ENCODE measurements at places on chromosomes 11 and 22. TPM values are rescaled to one million over a fixed set of nuclear protein-coding genes. Genes with fewer than 3 reads are reported as not detected.
A peak's percentile ranks its signal among the peaks of the same experiment; 100 is the strongest.

Gene MS4A4A
- 11.6 TPM for total RNA-seq

Gene IGHMBP2
- 8.5 TPM for total RNA-seq

Gene PAMR1
- total RNA-seq: 15.3 TPM

Gene NEFH
- 0.28 TPM for total RNA-seq

Gene APOBEC3G
- 3.2 TPM for total RNA-seq

Gene OR8G5
- total RNA-seq: not detected

Gene SCGB1A1
- not detected for total RNA-seq

Gene TRIM6
- total RNA-seq: 1.3 TPM

Gene MMP8
- total RNA-seq: 0.41 TPM

Gene CDCA5
- 0.52 TPM for total RNA-seq

Gene INS
- not detected for total RNA-seq

Gene NFAM1
- total RNA-seq: 0.74 TPM

Gene SCGB2A2
- not detected for total RNA-seq

Gene POLA2
- 4.5 TPM for total RNA-seq

DNA sequence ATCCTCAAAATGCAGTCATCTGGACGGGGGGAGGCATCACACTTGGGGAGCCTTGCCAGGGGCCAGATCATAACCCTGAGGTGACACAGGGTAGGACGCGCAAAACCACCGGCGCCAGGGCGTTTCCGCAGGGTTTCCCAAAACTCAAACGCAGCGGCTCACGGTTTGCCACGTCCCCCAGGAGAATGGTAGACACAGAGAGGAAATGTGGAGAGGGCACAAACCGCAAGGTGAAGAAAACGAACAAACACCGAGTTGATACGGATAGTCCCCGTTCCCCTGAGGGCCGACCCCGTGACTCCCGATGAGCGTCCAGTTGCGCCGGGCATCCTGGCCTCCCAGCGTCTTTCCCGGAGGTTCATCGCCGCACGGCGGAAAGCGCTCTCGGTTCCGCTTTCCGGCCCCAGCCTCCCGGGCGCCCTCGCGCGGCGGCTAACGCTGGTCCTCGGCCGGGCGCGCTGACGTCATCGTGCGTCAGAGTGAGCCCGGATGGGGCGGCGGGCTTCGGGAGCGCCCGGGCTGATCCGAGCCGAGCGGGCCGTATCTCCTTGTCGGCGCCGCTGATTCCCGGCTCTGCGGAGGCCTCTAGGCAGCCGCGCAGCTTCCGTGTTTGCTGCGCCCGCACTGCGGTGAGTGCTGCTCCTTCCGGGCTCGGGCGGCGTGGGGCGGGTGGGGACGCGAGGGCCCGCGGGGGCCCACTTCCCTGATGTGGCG is at the start of gene BIRC2:
BIRC2 (plus strand) TSS at position 467 of the 714 bp plus-strand sequence. CDS start 2,641 bp downstream, outside the sequence.
- DNase-seq: peak; percentile 92

DNA sequence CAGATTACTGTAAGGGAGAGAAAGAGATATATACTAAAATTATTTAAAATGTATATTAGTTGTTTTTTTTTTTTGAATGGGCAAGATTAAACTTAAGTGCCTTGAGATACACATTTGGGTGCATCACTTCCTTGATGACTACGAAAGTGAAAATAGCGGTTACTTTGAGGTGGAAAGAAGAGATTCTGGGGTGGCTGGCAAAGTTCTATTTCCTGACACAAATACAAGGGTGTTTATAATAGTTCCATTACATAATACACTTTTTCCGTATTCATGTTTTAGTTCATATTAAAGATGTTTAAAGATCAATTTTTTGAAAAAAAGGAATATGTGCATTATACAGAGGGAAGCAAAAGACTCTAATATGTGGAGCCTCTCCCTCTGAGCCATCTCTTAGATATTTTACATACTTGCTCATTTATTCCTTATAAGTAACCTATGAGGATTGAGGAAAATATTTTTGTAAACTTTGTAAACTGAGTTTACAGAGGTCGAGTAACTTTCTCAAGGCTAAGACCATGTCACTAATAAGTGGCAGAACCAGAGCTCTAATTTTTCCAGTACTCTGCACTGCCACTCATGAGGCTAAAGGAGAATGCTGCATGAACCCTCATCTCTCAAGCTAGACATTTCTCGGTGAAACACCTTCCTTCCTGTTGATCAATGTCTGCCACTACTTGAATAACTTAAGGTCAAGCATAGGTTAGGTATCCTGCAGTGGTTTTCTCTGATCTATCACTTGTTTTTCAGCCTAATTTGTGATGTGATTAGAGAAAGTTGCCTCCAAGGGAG is 58.6 kb downstream of the DDIAS start:
- no peak for DNase-seq

DNA sequence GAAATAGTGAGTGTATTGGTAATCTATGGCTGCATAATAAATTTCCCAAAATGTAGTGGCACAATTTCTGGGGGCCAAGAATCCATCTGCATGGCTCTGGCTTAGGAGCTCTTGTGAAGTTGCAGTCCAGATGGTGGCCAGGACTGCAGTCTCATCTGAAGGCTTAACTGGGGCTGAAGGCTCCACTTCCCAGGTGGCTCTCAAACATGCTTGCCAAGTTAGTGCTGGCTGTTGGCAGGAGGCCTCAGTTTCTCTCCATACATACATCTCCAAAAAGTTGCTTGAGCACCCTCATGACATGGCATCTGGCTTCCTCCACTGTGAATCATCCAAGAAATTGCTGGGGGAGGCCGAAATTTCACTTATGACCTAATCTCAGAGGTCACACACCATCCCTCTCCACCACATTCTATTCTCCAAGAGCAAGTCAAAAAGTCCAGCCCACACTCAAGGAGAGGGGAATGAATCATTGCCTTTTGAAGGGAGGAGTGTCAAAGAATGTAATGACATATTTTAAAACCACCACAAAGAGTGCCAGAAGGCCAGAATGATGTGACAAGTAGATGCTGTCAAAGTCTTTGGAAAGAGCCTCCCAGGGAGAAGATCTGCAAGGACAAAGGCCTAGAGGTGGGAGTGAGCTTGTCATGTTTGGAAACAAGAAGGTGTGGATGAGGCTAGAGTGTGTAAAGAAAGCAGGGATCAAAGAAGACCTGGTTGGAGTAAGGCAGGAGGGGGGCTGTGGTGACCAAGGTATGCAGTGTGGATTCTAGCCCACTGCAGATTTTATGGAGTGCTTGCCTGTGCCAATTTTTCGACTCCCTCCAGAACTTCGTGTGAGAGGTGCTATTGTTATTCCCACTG is 566.2 kb downstream of the MIAT start:
- DNase-seq: no peak

GRCh38 chr22:41480397-41480735 is 11.4 kb downstream of the ACO2 start:
- no peak for DNase-seq

GRCh38 chr11:63866211-63866610 is 27.3 kb downstream of the MARK2 start:
- peak; percentile 73 for DNase-seq

DNA sequence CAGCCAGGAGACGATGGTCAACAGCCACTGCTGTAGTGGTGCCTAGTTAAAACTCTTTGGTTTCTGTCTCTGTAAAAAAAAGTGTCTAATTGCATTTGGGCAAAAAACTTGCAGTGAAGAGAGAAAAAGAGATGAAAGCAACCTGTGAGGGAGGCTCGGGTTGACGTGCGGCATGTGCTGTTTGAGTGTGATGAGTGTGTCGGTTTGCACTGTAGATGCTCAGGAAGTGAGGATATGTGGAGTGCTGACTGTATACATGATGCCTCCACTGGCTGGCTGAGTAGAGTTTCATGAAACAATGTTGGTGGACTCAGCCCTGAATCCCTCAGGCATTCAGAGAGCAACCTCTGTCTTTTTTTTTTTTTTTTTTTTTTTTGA is 4.3 kb upstream of the DGCR6L start:
- peak; percentile 34 for DNase-seq

DNA sequence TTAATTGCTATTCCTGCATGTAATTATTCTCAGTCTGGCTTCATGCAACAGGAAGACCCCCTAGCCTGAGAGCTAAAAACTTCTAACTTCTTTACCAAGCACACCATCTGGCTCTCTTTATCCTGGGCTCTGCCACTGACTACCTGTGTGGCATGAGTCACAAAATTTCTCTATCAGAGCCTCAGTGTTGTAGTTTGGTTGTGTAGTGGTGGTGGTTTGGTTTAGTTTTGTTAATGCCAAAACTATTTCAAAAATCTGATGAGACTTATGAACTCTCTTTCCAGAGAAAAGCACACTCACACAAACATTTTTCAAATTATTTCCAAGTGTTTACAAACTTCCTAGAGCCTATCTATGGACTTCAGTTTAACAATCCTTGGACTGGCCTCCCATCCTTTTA is 7.5 kb upstream of the IL17RA start:
- no peak for DNase-seq

GRCh38 chr11:111942829-111943228 is 5.7 kb downstream of the DIXDC1 start:
- DNase-seq: peak; percentile 38

GRCh38 chr22:45310977-45311531 is 1.3 kb downstream of the FAM118A start:
- DNase-seq: no peak

GRCh38 chr22:29718949-29719898 is 579 bp upstream of the CABP7 start:
- no peak for DNase-seq

- DNase-seq: no peak
These were observed 3.6 kb downstream of the CLCF1 start for GRCh38 chr11:67369801-67370284.

- DNase-seq: no peak
These were observed 186.5 kb downstream of the DYNC2H1 start for GRCh38 chr11:103295704-103296103.

- no peak for DNase-seq
These were observed 959.1 kb downstream of the BRD1 start for GRCh38 chr22:48868554-48868953.

- no peak for DNase-seq
These were observed 26.8 kb downstream of the TPBGL start for GRCh38 chr11:75267171-75267970.

- DNase-seq: no peak
These were observed 14.0 kb upstream of the KCTD14 start for GRCh38 chr11:78037056-78037455.

- no peak for DNase-seq
These were observed 70.3 kb downstream of the TRIM29 start for GRCh38 chr11:120067438-120068113.

GRCh38 chr11:34431979-34432378 is 6.8 kb upstream of the CAT start:
- DNase-seq: no peak

DNA sequence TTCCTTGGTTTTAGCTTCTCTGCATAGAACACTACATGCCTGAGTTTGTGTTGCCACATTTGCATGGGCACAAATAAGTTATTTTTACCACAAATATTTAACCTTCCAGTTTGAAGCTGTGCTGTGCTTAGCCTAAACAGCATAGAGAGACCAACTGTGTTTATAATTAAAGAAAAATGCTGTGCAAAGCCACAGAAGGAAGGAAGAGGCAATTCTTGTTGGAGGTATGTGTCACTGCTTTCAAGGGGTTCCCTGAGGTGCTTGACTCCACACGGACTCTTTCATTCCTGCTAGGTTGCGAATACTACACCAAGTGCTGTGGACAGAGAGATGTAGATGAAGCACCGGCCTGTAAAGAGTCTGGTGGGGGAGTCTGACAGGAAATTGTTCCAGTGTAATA is 47.6 kb upstream of the OLFML1 start:
- DNase-seq: no peak

Data from right atrium auricular region (tissue), 2 donors.